ENCODE measurements at places on chromosomes 7 and 10.

- DNase-seq, result no peak
Observed at GRCh38 chr10:73906524-73907447, 4.1 kb upstream of the PLAU start.

- no peak for DNase-seq
Observed at GRCh38 chr10:1022413-1022812, 3.2 kb downstream of the IDI2 start.

DNA sequence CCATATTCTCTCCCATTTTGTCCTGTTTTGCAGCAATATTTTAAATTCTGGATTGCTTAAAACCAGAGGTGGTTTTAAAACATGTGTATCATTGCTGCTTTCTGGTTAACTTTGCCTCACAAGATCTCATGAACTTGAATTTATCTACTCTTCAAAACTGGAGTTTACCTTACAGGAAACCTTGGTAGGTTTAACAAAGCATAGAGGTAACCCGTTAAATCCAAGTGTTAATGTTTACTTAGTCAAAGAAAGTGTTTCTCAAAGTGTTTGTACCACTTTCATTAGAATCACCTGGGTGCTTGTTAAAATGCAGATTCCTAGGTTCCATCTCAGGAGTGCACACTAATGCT lies 44.0 kb upstream of the VDAC2 start:
- no peak for DNase-seq

GRCh38 chr10:99329304-99329553 lies at the start of gene CNNM1:
CNNM1 (plus strand) TSS chr10:99329356; CDS start chr10:99329388, 32 bp downstream.
- no peak for DNase-seq

- no peak for DNase-seq
Observed at GRCh38 chr7:83947260-83947659, 247.3 kb downstream of the SEMA3A start.
